Inflammatory macrophage treated with lipopolysaccharide for 4 hours (primary cell): ENCODE measurements at places on chromosomes 5 and 9.
A peak's percentile ranks its signal among the peaks of the same experiment; 100 is the strongest.

DNA sequence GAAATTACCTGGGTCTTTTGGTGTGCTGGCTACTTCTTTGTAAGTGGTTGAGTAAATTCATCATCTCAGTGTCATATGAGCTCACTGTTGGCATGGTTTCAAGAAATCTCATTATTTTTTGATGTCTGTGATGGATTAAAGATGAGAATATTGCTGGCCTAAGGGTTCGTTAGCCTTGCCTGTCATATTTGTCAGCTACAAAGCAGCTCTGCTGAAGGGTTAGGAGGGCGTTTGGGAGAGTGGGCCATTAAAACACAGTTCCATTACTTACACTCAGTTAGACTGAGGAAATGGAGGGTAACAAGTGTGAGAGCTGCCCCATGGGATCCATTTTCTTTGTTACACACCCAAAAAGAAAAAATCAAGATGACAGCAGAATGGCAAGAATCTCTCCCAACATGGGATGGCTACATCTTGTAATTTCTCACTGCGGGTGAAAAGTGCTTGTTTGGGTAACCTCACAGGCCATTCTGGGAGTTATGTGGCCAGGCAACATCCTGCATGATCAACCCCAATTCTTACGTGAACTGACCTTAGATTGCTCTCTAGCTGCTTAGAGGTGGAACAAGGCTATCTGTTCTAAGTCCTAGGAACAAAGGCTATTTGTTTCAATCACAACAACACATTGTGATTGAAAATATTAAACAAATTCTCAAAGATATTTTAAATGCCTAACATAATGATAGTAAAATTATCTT lies 609.5 kb upstream of the RGMB start:
- no peak for DNase-seq

- no peak for DNase-seq
Measured at GRCh38 chr9:76161106-76161505, 233.1 kb downstream of the RFK start.

DNA sequence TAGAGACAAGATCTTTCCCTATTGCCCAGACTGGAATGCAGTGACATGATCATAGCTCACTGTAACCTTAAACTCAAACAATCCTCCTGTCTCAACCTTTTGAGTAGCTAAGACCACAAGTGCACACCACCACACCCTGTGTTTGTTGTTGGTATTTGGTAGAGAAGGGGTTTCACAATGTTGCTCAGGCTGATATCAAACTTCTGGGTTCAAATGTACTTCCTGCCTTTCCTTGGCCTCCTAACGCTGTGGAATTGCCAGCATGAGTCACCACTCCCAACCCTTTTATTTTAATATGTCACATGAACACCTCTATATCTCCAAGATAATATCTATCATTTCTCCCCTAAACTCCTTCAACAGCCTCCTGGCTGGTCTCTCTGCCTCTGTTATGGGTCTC lies 719.0 kb downstream of the PTPRD start:
- DNase-seq = no peak

DNA sequence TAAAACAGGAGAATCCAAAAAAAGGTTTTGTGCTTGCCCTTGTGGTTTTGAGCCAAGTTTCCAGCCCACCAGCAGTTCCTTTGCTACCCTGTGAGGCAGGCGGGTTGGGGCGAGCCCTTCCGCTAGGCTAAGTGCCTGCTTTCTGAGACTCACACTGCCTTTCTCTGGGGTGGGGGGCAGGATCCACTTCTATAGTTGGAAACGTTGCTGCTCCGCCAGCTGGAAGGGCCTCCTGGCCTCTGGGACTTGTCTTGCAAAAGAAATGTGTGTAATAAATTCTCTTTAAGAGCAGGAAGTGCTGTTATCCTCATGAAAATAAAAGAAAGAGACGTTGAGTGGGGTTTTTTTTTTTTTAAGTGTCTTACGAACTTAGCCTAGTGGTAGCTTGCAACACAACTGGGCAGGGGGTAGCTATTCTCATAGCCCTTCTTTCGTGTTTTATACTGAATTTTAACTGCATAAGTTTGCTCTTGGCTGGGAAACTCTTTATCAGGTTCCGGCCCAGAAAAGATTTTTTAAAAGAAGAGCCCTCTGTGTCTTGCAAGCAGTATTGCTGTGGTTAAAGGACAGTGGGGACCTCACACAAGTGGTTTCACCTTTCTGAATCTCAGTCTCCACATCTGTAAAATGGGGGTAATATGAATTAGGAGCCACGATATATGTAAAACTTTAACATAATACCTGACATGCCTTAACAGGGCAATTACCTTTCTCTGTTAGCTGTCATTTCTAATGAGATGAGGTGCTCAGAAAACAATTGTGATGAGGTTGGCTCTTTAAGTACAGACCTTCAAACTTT lies 19.8 kb downstream of the JADE2 start:
- DNase-seq = peak; percentile 56

DNA sequence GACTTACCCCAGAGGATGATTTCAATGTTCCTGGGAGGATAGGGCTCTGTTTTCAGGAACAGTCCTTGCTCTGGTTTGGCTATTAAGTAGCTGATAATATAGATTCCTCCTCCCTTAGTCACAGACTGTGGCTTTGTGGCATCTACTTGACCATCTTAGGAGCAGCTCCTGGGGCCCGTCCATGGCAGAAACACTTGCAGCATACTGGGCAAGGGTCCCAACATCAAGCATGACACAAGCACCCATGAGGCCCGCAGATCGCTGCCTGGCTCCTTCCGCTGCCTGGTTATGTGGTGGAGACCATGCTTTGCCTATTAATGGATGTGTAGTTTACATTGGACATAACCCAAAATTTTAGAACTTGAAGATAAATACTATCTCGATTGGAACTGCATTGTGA lies 170.1 kb downstream of the ICE1 start:
- no peak for DNase-seq

GRCh38 chr5:77204967-77205366 lies 5.5 kb upstream of the PDE8B start:
- DNase-seq = no peak

DNA sequence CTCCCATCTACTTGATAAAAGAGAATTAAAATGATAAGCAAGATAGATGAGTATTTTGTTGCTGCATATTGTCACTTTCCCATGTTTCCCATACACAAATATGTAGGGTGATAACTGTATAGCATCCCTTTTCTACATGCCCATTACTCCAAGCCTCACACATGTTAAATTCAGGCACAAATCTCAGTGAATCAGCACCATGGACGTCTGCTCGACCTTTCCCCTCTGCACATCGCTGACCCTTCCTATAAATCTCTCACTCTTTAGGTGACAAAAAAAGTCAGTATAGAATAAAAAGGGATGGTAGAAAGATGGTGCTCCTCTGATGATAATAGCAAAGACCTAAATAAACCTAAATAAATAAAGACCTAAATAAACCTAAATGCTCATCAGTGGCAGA lies 1097.7 kb upstream of the C9orf72 start:
- no peak for DNase-seq

DNA sequence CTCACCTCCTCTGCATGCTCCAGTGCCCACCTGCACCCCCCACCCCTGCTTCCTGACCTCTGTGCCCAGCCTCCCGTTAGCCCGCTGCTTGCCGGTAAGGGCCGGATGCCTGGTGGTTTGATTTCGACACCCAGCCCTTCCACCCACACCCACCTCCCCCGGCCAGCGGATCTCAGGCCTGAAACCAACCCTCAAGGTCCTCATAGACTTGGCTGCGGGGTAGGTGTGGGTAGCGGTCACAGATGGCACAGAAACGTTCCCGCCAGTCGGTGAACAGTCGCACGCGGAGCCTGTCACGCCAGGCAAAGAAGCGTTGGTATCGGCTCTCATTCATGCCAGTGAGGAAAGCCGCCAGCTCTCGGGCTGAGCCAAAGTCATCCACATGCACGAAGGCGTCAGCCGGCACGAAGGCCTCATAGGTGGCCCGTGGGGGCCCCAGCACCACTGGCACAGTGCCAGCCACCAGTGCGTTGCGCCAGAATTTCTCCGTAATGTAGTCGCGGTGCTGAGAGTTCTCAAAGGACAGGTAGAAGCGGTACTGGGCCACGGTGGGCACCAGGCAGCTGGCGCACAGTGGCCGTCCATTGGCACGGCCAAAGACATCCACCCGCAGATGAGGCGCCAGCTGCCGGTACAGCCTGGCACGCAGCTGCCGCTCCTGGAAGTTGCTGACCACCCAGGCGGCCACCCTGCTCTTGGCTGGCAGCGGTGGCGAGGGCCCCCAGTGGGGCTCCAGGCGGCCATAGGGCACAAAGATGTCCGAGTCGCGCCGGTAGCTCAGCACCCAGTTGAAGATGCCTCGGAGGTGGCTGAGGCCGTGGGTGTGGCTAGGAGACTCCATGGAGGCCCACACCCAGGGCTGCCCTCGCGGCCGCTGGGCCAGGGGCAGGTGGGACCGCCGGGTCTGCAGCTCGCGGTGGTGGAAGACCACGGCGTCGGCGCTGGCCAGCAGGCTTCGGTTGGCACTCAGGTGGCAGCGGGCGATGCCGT lies 1.1 kb downstream of the FUT7 start:
- peak; percentile 47 for DNase-seq

- DNase-seq = no peak
Measured at GRCh38 chr5:179755022-179755421, 22.4 kb downstream of the MAML1 start.

GRCh38 chr5:177482359-177482795 lies 8.9 kb upstream of the DBN1 start:
- no peak for DNase-seq

DNA sequence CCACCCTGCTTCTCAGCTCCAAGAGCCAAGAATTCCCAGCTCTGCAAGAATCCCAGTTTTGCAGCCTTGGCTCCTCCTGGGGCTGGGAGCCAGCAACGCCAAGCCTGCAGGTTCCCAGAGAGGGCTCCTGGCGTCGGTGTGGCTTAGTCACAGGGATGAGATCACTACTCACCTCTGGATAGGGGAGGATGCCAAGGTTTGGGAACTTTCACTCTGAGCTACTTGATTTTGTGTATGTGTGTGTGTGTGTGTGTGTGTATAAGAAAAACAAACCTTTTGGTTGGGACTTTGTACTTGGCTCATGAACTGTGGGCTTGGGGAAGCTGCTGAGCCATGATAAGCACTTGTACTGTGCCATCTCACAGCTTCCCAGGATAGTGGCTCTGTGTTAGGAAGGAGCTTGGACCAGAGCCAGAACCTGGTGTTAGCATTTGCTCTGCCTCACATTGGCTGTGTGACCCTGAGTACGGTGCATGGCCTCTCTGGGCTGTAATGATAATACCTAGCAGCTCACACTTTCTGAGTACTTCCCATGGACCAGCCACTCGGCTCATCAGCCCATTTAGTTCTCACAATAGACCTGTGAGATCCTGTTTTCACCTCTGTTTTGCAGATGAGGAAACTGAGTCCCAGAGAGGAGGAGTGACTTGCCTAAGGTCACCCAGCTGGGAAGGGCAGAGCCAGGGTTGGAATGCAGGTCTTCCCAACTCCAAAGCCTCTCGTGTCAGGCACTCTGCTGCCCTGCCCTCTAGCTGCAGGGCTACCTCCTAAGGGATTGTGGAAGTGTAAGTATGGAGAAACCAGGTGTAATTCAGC lies 41.4 kb upstream of the DAB2IP start:
- DNase-seq = no peak

- peak; percentile 94 for DNase-seq
Measured at GRCh38 chr5:95823738-95824609, 1.4 kb upstream of the GLRX start.

- no peak for DNase-seq
Measured at GRCh38 chr5:39422036-39422606, 2.7 kb downstream of the DAB2 start.

- no peak for DNase-seq
Measured at GRCh38 chr9:70013598-70014196, 30.0 kb upstream of the MAMDC2 start.

DNA sequence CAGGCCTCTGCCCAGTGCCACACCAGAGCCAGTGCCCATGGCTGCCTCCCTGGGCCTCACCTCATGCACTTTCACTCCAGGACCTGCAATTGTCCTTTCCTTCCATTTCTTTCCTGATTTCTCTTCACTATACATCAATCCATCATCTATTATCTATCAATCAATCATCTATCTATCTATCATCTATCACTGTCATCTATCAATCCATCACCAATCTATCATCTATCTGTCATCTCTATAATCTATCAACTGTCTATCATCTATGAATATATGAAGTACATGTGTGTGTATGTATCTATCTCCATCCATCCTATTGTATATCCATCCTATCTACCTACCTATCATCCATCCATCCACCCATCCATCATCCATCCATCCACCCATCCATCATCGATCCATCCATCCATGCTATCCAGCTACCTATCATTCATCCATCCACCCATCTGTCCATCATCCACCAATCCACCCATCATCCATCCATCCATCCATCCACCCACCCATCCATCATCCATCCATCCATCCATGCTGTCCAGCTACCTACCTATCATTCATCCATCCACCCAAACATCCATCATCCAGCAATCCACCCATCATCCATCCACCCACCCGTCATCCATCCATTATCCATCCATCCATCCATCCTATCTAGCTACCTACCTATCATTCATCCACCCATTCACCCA lies 26.9 kb downstream of the SLC6A3 start:
- no peak for DNase-seq

GRCh38 chr9:2469681-2470221 lies 151.8 kb upstream of the VLDLR start:
- DNase-seq = no peak

DNA sequence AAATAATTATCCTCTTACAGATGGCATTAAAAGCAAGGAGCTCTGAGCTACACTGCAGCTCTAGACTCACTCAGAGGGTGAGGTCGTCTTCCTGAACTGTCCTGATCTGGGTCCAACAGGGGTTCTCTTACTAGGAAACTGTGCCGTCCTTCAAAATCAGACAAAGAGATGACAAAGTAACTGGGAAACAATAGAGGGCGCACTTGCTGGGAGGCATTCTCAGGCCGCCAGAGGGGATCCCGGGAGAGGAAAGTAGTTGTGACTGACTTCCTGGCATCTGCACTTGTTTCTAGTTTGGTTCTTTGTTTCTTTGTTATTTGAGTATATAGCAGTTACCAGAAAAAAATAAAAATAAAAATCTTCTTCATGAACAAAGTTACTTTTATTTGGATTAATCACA lies 142.9 kb upstream of the MSX2 start:
- DNase-seq = peak; percentile 9

DNA sequence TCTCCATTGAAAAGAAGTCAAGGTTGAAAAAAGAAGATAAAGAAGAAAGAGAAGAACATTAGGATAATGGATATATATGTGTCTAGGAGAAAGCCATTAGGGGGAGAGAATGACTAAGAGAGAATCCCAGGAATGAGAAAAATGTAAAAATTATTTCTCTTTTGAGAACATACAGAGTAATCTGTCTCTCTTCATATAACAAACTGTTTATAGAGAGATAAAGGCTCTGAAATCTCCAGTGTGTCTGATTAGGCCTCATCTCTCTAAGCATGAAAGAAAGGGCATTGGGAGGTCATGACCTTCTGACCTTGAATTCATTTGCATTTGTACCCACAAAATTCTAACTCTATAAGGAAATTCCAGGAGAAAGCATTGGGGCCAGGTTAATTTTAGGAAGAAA lies 3.5 kb upstream of the MPDZ start:
- DNase-seq = no peak

DNA sequence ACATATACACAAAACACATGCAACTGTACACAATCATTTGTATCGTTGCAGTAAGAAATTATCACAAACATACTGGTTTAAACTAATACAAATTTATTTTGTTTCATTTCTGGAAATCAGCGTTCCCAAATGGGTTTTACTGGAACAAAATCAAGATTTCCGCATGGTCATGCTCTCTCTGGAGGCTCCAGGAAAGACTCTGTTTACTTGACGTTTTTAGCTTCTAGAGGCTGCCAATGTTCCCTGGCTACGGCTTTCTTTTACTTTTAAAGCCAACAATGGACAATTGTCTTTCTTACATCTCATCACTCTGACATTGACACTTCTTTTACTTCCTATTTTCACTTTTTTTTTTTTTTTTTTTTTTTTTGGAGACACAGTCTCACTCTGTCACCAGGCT lies 793.1 kb downstream of the CDH9 start:
- DNase-seq = no peak
